ENCODE measurements at places on chromosomes 6 and 20. TPM values are rescaled to one million over a fixed set of nuclear protein-coding genes. Genes with fewer than 3 reads are reported as not detected.

The PACRG gene
- total RNA-seq: not detected

DNA sequence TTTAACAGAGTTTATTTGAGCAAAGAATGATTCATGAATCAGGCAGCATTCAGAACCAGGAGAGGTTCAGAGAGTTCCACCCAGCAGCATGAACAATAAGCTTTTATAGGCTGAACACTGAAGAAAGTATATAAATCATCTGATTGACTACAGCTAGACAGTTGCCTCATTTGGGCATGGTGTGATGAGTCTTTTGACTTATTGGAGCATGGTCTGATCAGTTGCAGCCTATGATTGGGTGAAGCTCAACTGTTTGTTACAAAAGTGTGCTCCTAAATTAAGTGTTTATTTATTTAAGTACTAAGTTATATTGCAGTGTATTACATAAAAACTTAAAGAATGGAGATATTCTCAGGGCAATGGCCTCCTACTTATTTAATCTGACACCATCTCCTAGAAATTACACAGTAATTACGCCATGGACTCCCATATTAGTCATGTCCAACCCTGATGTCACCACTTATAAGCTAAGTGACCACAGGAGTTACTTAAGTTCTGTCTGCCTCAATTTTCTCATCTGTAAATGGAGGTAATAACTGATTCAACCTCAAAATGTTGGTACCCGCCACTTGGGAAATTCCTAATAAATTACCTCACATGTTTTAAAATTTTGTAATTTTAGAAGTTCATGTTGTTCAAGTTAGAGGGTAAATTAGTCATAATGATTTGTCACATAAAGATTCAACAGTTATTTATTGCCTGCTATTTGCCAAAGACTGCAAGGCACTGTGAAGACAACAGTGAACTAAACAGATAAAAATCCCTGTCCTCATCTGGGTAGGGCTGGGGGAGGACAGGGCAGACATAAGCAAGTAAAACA is 15.2 kb upstream of the ROS1 start:
- peak; percentile 59 for DNase-seq

- no peak for DNase-seq
Observed at GRCh38 chr20:55880361-55880760, 125.0 kb downstream of the CBLN4 start.

DNA sequence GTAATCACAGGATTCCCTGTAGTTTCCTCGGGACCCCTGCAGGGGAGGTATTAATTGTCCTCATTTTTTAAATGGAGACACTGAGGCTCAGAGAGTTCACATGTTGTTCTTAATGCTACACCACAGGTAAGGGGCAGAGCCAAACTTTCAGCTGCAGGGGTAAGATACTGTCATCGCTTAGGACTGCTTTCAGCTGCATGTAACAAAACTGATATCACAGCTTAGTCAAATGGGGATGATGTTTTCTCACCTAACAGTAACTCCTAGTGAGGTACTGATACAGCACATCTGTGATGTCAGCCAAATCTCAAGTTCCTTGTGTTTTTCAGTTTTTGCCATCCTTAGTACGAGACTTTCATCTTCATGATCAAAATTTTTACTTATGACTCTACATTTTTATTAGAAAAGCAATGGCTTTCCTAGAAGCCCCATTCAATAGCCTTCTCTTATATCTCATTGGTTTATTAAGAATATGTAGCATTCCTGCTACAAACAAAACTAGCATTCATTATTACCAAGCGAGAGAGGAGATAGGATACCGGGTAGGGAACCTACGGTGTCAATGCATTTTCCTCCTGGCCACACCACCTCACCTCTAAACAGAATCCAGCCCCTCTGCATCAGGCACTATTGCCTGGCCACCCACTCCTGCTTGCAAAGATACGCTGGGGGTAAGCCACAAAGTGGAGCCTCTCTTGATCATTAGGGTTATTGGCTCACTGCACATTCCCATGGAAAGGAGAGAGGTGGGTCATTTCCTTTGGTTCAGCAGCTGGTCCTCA is 557.5 kb downstream of the CD83 start:
- DNase-seq: no peak

DNA sequence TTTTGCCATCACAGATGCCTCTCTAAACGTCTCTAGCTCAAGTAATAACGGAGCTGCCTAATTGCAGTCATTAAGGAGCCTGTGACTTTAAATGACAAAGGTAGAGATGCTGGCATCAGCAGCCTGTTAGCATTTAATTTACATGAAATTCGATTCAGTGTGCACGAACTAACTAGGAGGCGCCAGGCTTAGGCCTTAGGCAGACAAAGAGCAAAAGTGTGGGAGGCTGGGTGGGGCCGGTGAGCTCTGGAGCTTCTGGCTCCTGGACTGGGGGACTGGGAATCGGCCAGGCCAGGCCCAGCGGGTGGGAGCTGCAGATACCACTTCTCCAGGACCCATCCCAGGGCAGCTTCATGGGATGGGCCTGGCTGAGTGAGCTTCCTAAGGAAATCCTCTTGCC is 170.0 kb upstream of the AGPAT4 start:
- DNase-seq: peak; percentile 60

- DNase-seq: no peak
Observed at GRCh38 chr6:24994812-24995211, 59.1 kb upstream of the RIPOR2 start.

DNA sequence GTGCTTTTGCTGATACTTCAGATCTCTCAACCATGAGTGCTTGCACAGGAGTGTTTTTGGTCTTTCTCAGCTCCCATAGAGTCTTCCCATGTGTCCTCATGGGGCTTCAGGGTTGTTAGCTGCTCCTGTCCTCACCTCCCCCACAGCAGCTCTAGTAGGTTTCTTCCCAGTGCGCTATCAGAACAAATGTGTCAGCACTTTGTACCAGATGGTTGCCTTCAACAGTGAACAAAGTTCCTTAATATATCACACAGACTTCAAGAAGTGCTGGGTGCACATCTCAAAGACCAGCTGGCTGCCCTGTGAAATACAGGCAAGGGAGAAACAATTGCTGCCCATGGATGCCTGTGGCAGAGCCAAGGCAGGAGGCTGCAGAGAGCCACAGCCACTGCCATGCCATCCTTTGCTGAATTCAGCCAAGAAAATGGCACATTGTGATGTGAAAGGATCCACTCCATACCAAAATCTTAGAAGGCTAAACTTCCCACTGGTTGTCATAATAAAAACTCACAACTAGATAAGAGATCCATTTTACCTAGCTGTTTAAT is 471.3 kb downstream of the C6orf118 start:
- DNase-seq: no peak

The JPH2 gene
- 2.1 TPM for total RNA-seq

The DBNDD2 gene
- total RNA-seq: 7.3 TPM

- peak; percentile 34 for DNase-seq
Observed at GRCh38 chr20:34549291-34549928, 9.1 kb upstream of the MAP1LC3A start.
